Activated CD8-positive, alpha-beta memory T cell treated with anti-CD3 and anti-CD28 coated beads for 4 hours (primary cell): ENCODE measurements at places on chromosomes 1 and 21.

- no peak for DNase-seq
Observed at GRCh38 chr1:164731161-164731876, 172.3 kb downstream of the PBX1 start.

DNA sequence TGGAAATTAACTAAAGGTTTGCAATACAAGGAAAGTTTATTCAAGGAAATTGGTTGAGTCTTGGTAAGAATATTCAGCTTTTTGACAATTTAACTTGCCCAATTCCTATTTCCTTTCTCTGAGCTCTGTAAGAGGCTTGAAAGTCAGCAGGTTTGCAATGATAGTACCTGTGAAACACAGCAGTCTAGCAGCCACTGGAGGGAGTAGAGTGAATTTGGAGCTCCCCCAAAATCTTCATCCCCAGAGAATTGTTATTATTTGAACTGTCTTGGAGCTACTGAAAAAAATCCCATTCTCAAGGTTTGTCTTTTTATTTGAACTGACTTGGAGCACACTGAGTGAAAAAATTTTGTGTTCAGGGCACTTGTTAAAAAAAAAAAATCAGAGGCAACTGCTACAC is 654.2 kb upstream of the PKN2 start:
- no peak for DNase-seq

- no peak for DNase-seq
Observed at GRCh38 chr1:75632350-75632949, 21.5 kb upstream of the SLC44A5 start.

GRCh38 chr1:149916898-149917252 is 769 bp downstream of the SV2A start:
- DNase-seq: no peak

DNA sequence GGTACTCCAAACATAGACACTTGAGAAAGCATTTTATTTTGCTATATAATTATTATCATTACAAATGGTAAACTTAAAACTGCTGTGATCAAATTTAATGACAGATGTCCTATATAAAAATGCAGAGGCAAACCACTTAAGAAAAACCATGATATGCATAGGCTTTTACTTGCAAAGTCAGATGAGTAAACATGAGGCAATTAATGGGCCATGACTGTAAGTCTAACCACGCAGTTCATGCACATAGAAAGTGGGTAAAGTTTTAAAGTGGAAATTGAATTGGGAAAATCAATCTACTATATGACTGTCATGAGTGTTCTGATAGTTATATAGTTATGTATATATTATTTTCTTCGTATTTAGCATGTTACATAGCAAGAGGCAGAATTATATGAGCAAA is 219.2 kb downstream of the PTPRC start:
- no peak for DNase-seq
